ENCODE measurements at places on chromosomes 6 and 20.

DNA sequence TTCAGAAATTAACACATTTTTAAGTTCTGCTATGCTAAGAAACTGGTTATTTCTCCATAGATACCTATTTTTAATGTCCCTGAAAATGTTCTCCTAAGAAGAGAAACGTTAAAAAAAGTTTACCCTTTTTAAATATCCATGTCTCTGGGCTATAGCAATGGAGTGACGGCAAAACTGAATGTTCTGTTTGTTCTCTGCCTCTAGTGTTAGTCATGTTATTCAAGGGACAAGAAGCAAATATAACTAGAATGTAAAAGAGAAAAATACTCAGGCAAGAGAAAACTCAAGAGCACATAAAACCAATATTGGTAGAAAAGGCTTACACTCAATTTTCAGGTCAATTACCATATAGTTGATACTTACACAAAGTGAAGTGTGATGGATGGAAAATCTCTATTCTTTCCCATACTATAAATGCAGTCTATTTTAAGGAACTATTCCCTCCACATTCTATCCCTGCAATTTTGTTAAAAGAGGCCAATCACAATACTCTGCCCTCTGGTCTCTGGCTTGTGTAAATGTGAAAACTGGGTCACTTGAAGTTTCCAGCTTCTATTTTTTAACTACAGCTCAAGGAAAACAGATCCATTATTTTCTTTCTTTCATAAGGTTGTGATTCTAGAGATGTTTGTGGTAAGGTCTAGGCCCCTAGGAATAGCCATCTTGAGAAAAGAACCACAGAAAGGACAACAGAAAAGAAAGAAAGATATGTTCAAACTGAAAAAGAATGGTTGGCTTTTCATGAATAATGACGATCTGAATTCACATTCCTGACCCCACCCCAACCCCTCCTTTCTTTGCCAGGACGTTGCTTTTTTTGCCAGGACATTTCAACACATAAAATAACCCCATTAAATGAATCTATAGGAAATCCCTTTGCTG lies 200.3 kb upstream of the FAM83B start:
- no peak for DNase-seq

DNA sequence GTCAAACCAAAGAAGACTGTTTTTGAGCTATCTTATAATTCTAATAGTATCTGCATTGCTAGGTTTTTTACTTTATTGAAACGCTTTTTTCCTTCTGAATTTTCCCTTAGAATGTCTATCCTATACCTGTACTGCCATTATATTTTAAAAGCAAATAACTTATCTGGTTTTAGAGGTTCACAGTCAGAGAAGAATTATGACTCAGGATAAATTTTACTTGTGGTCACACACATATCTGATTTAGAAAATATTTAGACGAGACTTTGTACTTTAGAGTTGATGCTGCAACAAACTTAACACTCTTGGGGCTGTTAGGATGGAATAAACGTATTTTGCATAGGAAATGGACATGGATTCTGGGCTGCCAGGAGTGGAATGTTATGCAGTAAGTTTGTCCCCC lies 33.0 kb downstream of the LMBRD1 start:
- no peak for DNase-seq

- no peak for DNase-seq
These were observed 129.5 kb downstream of the LRRC1 start for GRCh38 chr6:53924277-53924676.

DNA sequence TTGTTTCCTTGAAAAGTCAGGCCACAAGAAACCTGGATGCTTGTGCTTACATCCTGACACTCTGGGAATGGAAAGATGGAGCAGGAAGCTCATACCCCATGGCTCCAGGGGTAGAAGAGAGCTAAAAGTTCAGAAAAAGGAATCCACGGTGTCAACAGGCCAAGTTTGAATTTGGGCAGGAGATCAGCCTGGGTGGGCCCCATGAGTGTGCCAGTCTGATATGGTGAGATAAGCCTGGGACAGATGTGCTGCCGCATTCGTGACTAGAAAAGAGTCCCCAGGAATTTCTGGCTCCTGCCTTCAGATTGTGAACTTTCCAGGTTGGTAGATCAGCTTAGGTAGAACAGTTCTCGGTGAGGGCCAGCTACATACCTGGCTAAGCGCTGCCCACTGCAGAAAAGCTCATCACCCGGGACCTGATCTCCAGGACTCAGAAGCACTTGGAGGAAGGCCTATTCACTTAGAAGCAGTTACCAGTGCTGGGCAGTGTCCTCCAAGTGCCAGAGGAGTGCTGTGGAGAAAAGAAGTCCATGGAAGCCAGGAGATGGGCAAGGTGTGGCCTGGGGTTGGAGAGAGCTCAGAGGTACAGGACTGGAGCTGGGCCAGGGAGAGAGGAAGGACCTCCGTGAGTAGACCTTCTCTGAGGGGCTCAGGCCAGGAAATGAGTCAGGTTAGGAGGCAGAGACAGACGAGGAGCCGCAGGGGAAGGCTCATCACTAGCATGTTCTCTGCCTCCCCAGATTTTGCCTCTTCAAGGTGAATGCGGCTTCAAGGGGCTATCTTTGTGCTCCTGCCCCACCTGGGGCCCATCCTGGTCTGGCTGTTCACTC lies at the start of gene TSPO2:
TSPO2 (plus strand) TSS at position 242 of the 830 bp plus-strand sequence; CDS start at position 761, 519 bp downstream.
- no peak for DNase-seq

GRCh38 chr20:46698788-46699187 lies 9.5 kb upstream of the TP53RK start:
- no peak for DNase-seq

GRCh38 chr6:146408583-146408982 lies 135.1 kb upstream of the RAB32 start:
- DNase-seq, result no peak

DNA sequence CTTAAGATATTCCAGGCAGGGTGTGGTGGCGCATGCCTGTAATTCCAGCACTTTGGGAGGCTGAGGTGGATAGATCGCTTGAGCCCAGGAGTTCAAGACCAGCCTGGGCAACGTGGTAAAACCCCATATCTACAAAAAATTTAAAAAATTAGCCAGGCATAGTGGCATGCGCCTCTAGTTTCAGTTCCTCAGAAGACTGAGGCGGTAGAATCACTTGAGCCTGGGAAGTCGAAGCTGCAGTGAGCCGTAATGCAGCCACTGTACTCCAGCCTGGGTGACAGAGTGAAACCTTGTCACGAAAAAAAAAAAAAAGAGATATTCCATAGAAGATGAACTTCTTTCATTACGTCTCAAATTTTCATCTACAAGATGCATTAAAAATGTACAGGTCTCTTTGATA lies 46.7 kb upstream of the ISM1 start:
- DNase-seq, result no peak

GRCh38 chr6:84847390-84848160 lies 83.2 kb upstream of the TBX18 start:
- no peak for DNase-seq

GRCh38 chr6:487956-488355 lies 96.4 kb downstream of the IRF4 start:
- DNase-seq, result no peak

GRCh38 chr6:162862462-162862861 lies 134.7 kb downstream of the PACRG start:
- no peak for DNase-seq

- DNase-seq, result no peak
These were observed 23.0 kb upstream of the MYLIP start for GRCh38 chr6:16105854-16106253.

DNA sequence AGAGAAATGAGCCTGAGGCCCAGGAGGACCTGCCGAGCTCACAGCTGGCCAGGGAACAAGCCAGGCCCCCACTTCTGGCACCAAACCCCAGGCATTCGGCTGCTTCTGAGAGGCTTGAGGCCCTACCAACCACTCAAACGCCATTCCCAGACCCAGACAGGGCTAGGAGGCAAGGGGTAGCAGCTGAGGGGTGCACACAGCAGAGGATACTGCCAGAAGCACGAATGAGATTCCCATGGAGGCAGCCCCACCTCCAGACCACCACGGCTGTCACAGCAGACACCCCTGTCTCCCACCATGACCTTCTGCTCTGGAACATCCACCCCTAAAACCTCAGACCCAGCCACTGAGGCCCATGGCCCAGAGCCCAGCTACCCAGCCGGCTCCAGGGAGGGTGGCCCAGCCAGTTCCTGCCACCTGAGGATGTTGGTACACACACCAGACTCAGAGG lies 36.1 kb downstream of the NTSR1 start:
- DNase-seq, result peak; percentile 3

DNA sequence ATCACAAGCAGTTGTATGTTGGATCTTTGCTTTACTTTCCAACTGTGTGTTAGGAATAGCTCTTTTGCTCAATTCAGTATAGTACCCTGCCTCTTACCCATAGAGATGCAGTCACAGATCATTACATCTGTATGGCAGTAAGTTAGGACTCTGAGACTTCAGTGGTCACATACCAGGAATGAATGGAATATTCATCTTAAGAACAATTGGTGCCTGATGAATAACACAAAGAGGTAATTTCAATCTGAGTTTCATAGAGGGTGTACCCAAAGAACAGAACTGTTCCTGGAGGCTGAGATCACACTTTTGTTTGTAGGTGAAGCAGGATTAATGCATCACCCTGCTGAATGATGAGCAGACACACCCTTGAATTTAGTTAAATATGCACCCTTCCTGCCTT lies 28.7 kb upstream of the KIF13A start:
- DNase-seq, result no peak

- DNase-seq, result no peak
These were observed 137.2 kb downstream of the EDN3 start for GRCh38 chr20:59437601-59438031.

- DNase-seq, result no peak
These were observed 344.0 kb downstream of the PLCB1 start for GRCh38 chr20:8476021-8476420.

DNA sequence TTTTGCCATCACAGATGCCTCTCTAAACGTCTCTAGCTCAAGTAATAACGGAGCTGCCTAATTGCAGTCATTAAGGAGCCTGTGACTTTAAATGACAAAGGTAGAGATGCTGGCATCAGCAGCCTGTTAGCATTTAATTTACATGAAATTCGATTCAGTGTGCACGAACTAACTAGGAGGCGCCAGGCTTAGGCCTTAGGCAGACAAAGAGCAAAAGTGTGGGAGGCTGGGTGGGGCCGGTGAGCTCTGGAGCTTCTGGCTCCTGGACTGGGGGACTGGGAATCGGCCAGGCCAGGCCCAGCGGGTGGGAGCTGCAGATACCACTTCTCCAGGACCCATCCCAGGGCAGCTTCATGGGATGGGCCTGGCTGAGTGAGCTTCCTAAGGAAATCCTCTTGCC lies 170.0 kb upstream of the AGPAT4 start:
- DNase-seq, result no peak

DNA sequence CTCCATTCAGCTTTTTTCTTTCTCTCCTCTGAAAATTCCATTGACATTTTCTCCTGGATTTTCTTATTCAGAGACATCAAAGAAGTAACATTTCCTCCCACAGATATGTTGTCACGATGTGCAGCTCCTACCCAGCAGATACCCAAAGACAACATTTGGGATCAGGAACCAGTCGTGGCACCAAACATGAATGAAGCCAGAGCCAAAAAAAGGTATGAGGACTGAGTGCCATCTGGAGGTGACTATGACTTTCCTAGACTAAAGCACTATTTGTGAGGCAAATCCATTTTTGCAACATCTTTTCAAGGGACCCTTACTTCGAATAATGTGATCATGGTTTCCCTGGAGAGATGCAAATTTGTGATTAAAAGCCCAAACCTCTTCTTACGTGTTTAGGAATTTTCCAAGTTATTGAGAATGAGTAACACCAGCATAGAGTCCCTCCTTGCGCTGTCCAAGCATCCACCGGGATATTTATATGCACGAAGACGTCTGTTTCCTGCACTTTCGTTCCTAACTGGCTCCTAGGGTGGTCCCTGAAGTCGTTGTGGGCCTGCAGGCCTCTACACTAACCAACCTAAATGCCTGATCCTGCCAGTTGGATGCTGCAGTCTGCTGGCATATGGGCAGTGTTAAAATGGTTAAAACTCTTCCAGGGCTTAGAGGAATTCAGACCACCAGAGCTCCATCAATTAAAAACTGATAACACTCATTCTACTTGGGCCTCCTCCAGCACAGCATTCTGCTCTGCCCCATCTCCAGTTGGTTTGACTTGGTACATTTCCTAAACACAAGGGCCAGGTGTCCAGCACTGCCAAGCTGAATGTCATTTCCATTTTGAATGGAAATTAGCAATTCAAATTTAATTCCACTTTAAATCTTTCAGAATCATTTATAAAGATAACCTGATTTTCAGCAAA lies 256.6 kb downstream of the C6orf118 start:
- DNase-seq, result no peak

DNA sequence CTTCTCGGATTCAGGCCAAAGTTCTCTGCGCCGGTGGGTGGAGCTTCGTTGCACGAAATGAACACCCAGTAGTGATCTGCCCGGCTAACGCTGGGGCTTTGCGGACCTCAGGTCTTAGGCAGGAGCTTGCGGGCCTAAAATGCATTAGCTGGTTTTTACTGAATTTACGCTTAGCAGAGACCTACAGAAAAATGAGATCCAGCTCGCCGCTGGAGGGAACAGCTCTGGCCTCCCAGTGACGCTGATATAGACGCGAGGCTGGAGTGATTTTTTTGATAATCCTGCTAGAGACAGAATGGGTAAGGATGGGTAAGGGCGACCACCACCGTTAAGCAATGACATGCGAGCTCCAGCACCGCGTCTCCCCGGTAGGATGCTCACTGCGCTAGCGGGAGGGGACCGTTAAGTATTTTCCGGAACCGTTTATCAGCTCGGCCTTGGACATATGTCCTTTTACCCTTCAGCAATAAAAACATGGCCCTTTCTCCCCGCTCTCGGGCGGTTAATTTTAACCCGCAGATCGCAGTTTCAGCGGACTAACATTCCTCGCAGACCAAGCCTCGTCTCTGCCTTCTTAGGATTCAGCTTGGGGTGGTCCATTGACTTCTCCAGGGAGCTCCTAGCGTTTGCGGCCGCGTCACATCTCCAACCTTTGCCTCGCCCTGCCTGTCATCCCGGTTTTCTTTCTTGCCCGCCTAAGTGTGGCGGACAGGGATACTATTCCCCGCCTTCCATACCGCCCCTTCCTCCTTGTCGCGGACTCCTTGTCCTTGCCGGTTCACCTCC lies 109.3 kb downstream of the GPX5 start:
- DNase-seq, result peak; percentile 12

DNA sequence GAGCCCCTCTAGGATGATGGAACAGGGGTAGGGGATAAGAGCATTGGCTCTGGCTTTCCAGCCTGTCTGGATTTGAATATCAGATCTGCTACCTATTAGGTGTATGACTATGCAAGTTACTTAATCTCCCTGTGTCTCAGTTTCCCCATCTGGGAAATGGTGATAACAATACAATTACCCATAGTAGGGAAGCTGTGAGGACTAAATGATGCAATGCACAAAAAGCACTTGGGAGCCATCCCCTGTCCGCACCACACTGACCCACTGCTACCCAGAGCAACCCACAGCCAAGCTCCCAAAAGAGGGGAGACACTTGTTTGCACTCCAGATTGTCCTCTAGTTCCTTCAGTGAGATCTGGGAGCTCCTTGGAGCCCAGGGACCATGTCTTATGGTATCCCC lies 30.1 kb downstream of the C6orf132 start:
- DNase-seq, result no peak

- no peak for DNase-seq
These were observed 331.3 kb downstream of the KIF16B start for GRCh38 chr20:16241911-16242310.
